ENCODE measurements at places on chromosomes 5 and 9.

DNA sequence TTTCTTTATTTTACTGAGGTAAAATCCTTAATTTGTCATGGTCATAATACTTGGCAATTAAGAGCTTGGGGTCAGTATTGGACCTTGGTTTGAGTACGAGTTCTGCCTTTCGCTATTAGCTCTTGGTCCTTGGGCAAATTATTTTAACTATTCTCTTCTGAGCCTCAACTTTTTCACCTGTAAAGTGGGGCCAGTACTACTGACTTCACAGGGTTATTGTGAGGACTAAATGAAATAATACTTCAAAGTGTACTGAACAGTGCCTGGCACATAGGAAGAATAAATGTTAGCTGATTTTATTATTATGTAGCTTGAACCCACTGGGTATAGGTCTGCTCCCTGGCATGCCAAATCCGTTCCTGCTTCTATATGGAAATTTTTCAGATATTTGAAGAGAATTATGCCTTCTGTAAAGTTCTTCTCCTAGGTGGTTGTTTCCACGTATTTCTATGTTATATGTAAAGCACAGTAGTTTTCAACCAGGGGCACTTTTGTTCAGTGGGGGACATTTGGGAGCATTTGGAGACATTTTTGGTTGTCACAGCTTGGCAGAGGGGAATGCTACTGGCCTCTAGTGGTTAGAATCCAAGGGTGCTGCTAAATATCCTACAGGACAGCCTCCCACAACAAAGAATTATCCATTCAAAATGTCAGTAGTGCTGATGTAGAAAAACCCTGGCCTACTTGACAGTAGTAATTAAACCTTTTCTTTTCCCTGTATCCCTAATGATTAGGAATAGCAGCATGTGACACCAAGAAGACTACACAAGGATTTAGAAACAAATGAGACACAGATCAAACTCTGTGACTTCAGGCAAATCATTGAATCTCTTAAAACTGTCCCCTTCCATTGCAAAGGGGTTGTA is 4.5 kb downstream of the RCL1 start:
- DNase-seq: peak; percentile 32

GRCh38 chr5:172875505-172876279 is 41.6 kb downstream of the ERGIC1 start:
- DNase-seq: no peak

- DNase-seq: peak; percentile 12
Observed at GRCh38 chr9:129318121-129319075, 140.3 kb upstream of the IER5L start.

DNA sequence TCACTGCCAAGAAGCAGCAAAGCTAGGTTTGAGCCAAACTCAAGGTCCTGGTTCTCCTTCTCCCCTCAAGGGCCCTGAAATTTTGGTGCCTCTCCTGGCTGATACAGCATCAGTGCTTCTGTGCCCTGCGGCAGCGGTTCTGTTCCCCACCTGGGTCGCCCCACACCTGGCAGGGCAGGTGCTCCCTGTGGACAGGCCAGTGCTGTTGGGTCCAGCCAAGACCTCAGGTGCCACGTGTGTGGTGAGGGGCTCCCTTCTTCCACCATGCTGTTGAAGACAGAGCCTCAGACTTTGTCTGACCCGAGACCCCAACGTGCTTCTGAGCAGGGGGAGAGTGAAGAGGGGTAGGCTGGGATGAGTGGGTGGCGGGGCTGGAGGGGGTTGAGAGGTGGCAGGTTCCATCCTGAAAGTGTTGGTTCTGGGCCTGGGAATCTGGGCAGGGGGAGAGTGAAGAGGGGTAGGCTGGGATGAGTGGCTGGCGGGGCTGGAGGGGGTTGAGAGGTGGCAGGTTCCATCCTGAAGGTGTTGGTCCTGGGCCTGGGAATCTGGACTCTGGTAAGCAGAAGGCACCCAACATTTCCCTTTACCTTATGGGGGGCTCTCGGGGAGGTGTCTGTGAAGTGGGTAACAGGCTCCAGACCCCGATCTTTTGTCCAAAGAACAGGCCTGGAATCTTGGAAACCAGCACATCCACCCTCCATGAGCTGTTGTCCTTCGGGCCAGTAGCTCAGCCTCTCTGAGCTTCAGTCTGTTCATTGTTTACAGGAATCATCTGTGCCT is 2.3 kb downstream of the PLEKHG4B start:
- DNase-seq: no peak

GRCh38 chr5:130546211-130546610 is 618.8 kb downstream of the HINT1 start:
- DNase-seq: no peak

GRCh38 chr5:156815988-156816599 is 34.0 kb upstream of the PPP1R2B start:
- peak; percentile 14 for DNase-seq

GRCh38 chr5:148880696-148881095 is 54.3 kb downstream of the ADRB2 start:
- DNase-seq: no peak

DNA sequence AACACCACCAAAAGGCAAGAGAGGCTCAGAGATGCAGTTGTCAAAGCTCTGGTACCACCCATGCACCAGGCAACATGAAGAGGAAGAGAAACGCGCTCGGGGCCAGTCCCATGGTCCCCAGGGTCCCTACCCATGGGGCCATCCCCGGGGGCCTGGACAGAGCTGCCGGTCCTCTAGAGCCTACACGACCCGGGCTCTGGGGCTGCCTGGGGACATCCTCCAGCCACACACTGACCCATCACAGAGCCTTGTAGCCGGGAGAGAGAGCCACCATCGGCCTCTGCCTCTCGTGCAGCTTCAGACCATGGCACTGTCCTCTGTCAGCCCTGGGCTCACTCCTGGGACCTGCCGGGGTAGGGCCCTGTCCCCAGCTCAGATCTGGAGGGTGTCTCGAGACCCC is 23.7 kb downstream of the VAV2 start:
- DNase-seq: no peak

GRCh38 chr5:67215519-67216471 is 19.2 kb upstream of the CD180 start:
- DNase-seq: peak; percentile 32

DNA sequence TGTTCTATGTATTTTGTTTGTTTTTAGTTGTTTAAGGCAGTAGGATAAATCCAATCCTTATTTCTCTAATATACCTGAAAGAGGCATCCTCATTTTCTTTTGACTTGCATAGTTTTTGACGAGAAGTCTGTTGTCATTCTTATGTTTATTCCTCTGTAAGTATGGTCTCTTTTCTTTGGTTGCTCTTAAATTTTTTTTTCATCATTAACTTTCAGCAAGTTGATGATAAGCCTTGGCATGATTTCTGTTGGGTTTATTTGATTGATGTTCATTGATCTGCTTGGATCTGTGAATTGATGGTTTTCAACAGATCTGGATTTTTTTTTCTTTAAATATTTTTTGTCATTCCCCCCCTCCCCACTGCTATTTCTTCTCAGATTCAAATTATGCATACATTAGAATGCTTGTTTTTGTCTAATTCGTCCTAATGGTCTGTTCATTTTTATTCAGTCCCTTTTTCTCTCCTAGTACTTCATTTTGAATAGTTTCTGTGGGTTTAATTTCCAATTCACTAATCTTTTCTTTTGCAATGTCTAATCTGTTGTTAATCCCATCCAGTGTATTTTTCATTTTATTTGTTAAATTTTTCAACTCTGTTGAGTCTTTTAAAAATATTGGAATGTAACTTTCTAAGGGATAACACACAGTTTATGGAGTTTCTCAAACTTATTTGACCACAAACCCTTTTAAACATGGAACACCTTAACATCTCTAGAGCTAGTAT is 495.9 kb downstream of the CSNK1G3 start:
- no peak for DNase-seq

DNA sequence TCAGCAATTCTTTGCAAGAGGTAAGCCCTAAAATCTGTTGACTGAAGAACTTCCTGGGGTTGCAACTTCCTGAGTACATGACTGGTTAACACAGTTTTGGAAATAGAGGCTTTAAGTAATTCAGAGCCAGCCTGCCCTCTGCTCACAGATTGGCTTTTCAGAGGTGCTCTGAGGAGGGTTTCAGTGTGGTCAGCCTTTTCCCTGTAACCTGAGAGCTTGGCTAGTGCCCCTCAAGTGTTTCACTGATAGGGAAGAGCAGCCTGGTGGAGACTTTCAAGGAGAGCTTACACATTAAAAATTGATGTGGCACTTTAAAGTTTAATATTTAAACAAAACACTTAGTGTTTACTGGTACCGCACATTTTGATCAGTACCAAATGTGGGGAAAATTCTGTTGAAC is 56.7 kb upstream of the FOXB2 start:
- DNase-seq: no peak

GRCh38 chr5:149550594-149551226 is 529 bp downstream of the CSNK1A1 start:
- DNase-seq: peak; percentile 12

DNA sequence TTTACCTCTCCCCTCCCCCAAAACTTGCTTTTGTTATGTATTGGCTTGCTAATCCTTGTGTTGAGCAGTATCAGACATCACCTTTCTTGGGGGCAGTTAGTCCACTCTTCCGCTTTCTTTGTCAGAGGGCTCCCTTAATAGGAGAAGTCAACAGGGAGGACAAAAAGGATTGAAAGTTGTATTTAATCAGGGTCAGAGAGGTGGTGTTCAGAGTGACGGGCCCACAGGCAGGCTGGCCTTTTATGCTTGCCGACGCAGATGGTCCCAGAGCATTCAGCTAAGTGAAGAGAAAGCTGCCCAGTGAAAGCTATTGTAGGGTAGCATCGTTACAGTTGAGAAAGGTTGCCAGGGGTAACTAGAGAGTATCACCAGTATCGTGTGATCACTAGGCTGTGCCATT is 131.1 kb downstream of the ZCCHC7 start:
- peak; percentile 25 for DNase-seq

DNA sequence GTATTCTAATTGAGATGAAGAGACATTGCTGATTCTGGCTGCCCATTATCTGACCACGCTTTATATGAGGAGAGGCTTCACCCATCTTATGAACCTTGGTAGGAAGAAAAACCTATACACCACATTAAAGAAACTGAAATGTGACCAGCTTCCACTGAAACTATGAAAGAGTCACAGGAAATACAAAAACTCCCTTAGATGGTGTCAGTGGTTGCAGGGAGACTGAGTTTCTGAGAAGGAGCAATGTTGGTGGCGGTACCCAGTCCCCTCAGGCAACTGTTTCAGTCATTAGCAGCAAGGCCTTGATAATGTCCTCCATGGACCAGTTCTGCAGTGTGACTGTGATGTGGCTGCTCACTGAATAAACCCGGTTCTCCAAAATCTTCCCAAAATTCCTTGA is 110.5 kb upstream of the FTMT start:
- no peak for DNase-seq

- no peak for DNase-seq
Observed at GRCh38 chr9:137160716-137161557, 8.9 kb downstream of the LRRC26 start.

DNA sequence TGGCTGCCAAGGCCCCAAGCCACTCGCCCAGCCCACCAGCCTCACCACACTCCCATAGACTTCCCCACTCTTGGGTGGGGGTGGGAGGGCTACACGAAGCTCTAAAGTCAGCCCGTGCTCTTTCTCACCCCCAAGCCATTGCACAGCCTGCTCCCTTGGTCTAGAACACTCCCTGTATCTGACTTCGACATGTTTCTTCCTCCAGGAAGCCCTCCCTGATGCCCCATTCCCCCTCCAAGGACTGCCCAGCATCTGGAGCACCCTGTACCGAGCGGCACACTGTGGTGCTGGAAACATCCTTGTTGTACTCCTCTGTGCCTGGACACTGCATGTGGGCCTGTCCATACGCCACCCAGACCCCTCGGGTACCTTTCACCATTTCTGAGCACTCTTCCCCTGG is 49.4 kb upstream of the KCNMB1 start:
- DNase-seq: no peak

GRCh38 chr9:129895376-129896268 is 60.4 kb downstream of the USP20 start:
- DNase-seq: no peak

DNA sequence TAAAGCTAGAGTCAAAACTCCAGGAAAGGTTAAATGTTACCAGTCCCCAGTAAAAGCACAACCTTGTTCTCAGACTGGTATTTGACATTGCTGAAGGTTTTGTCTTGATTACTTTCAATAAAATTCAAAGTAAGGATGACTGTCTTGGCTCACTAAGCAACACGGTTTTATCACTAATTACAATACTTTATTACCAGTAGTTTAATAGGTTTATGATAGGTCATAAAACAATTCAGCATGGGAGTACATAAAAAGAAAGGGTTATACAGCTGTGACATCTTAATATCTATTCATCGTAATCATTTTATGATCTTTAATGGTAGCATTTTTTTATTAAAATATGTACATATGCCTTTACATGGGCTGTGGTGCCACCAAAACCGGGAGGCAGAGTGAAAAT is 370.7 kb upstream of the IRX2 start:
- DNase-seq: no peak

GRCh38 chr9:97861148-97861475 is 8.1 kb downstream of the FOXE1 start:
- DNase-seq: no peak

GRCh38 chr5:179454356-179454755 is 96.0 kb upstream of the RUFY1 start:
- no peak for DNase-seq

DNA sequence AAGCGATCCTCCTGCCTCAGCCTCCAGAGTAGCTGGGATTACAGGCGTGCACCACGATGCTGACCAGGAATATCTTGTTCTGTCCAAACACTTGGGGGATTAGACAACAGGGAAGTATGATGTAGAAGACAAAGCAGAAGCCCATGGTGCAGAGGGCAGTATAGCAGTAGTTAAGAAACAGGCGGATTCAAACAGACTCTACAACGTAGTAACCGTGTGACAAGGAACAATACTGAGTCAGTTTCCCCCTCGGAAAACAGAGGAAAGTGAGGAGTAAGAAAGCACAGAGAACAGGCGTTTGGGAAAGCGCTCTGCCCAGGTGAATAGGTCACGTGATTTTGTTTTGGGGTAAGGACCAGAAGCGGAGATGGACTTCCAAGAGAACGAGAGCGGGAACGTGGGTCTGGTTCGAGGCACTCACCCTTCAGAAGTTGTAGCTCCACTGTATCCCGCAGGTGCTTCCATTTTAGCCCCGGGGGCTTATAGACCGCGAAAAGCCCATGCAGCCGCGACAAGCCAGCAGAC is 306 bp downstream of the TRUB2 start:
- DNase-seq: no peak

DNA sequence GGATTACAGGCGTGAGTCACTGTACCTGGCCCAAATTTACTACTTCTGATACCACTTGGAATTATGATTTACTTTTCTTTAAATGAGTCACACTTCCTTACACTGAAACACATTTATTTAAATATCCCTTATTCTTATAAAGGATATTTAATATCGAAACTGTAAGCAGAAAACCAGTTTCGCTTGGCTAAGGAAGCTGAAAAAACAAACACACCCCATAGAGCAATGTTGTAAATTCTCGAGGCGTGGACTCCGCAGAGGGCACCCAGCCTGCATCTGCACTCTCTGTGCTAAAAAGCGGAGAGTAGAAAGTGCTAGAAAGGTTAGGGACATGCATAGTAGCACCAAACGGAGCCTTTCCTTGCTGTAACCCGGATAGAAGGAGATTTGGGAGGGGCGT is 86.5 kb downstream of the HMCN2 start:
- no peak for DNase-seq

- peak; percentile 72 for DNase-seq
Observed at GRCh38 chr5:6452622-6453504, 4.2 kb downstream of the UBE2QL1 start.

- DNase-seq: no peak
Observed at GRCh38 chr9:70998962-70999361, 122.5 kb downstream of the TRPM3 start.

Measured in NCI-H1092 treated with DMSO at 0.1 percent for 48 hours (cell line).